Kidney capillary endothelial cell (primary cell): ENCODE measurements at places on chromosomes 1 and 21.

- DNase-seq = peak; percentile 97
Measured at GRCh38 chr1:154972517-154973343, 1.8 kb upstream of the CKS1B start.

DNA sequence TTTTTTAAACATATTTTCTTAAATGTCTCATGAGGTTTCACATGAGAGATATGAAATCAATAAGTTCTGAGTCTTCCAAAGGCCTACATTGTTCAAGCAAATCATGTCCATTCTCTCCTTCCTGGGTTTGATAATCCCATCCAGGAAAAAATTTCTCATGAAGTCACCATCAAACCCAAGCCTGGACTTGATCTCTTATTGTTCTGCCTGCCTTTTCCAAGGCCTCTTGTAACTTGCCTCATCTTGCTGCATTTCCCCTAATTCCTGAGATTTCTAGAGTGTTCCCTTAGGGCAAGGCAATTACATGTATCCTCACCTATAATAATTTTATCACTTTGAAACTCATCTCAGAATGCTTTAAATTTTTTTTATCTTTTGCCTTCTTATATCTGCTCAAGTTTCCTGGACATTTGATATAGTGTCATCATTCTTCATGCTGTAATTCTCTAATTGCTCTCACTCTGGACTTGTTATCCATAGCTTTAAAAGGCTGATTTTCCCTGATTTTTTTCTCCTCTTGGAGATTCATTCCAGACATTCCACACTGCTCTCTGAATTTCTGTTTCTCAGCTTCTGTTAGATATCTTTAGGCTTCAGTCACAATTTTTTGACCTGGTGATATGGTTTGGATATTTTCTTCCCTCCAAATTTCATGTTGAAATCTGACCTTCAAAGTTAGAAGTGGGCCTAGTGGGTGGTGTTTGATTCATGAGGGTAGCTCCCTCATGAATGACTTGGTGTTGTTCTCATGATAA lies 126.4 kb downstream of the LRRC7 start:
- DNase-seq = no peak

- DNase-seq = no peak
Measured at GRCh38 chr1:246828818-246829217, 102.9 kb downstream of the AHCTF1 start.

DNA sequence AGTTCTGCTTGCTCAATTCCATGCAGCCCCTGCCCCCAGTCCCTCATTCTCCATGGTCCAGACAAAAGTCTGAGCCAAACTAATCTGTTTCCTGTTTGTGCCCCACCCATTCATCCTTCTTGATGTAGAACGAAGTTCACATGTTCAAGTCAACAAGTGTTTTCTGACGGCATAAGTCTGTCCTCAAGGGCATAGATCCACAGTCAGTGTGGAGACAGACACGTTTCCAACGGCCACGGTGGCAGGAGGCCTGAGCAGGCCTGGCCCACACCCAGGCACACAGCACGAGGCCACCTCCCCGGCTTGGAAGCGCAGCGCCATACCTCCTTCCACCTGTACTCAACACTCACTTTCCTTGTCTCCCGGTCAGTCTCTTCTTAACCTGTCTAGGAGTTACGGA lies 16.1 kb downstream of the ADORA1 start:
- DNase-seq = no peak

- DNase-seq = peak; percentile 74
Measured at GRCh38 chr21:41170859-41171609, 3.1 kb downstream of the BACE2 start.

DNA sequence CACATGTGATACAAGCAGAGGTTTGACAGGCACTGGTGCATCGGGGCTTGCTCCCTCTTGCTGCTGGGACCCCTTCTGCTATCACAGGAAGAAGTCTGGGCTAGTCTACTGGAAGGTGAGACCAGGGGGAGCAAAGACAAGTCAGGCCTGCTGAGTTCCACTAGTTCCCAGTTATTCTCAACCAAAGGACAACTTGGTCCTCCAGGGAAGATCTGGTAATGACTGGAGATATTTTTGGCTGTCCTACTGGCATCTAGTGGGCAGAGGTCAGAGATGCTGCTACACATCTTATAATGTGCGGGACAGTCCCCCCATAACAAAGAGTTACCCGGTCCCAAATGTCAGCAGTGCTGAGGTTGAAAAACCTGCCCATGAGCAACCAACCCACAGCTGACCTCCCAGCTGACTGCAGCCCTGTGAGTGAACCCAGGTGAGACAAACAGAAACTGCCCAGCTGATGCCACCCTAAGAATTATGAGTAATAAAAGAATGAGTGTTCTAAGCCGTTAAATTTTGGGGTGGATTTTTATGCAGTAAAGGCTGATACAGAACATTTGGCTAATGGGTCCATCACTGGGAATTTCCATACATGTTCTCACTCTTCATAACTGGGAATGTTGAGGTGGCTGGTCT lies 71.6 kb downstream of the NENF start:
- DNase-seq = no peak

DNA sequence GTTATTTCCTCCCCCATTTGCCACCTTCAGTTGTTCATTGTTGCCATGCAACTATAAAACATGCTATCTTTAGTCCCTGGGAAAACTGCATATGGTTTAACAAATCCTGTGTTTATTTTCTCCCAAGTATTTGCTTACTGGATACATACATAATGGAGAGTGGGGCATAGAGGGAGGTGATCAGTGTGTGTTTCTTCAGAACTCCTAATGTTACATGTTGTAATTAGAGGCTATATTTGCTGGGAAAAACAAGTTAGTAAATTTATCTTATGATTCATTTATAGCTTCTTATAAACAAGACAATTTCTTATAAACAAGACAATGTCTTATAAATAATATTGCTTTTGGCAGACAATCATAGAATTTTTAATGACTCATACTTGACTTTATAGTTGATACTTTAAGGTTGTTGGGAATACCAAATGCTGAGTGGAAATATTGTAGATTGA lies 7.3 kb upstream of the GIPC2 start:
- no peak for DNase-seq

DNA sequence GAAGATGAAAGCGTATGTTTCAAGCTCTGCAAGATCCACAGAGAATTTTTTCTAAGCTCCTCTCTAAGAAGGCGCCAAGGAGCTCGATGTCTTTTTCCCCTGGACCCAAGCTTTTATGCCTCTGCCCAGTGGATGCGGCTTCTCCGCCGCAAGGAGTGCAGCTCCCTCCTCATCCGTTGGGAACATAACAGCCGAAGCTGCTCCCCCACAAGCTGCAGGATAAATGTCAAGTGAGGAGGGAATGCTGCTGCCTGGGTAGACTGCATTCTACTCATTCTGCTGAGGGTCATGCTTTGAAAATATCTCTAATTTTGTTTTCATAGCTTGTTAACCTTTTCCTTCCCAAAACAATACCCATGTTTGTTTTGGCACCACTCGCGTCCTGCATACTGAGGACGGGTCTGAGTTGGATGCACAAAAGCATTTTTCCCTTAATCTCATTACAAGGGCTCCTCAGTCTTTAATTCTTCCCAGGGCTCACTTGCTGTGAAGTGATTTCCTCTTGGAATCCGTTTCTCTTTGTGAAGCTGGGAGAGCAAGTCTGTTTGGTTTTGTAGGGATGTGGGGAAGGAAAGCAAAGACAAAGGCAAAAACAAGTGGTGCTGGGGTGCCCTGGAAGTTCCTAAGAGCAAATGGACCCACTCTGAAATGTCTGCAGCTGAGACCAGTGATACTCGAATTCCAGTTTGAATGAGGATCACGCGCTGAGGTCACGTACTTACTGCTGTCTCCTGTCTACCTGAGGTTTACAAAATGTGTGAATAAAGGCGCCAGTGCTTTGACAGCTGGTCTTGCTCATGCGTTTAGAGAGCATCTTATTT lies 134.0 kb upstream of the IRF2BP2 start:
- no peak for DNase-seq

- no peak for DNase-seq
Measured at GRCh38 chr1:89669441-89669840, 36.5 kb downstream of the LRRC8C start.

DNA sequence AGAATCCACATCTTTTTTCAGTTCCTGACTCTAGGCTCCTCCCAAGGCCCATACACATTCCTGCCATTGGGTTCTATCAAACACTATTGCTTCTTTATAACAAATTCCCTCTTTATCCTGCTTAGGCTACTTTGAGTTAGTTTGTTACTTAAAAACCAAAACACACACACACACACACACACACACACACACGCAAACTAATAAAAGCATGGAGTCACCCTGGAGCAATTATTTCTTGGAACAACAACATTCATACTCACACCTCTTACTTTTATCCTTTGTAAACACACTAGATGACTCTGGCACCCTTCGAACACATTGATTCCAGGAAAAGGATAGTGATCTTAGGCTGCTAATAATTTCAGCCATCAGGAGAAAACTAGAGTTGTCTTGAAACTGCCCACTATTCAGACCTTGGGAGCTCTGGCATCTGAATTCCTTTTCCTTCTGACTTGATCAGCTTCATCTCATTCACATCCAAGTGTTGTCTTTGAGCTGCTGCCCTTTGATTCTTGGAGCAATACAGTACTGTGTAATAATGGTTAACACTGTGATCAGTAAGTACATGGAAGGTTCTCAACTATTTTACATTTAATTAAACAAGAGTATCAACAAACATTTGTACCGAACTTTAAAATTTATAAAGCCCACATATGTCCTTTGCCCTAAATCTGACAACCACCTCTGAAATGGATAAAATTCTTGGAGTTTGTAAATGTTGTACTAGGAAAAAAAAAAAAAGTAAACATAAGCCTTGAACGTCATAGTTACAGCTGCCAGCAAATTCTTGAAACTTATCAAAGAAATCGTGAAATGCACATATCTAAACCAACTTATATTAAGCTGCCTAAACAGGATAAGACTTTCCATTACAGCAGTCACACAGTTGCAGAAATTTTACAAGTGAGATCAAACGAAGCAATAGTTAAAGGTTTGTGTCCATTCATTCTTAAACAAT lies 2.8 kb upstream of the SEC22B start:
- no peak for DNase-seq

DNA sequence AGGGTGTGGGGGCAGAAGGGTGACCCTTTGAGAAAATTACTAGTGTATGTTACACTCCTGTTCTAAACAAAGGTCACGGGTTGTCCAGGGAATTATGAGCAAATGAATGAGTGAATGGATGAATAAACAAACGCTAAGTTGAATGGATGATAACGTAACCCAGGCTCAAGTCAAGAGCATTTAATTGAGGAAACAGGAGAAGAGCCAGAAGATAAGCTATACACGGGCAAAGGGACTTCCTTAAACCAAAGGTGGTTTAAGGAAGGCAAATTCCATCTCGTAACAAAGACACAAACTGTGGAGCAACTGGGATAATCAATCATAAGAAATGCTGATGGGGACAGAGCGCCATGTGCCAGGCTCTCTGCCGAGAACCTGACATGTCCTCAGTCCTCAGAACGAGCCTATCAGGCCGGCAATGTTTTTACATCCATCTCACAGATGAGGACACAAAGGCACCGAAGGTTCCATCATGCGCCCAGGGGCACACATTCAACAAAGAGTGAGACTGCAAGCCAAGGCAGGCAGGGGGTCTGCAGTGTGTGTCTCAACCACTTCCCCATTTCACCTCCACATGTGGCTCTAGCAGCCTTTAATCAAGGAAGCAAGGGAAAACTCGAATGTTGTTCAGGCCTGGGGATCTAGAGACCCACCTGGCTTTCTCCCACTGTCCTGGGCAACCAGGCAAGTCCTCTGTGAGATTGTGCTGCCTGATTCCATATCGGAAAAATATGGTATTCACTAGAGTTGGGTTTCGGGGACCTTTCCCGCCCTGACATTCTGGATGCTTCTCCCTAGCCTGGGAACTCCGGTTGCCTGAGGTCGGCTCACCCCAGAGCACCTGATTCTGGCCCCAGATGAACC lies 126.8 kb upstream of the EDN2 start:
- no peak for DNase-seq

GRCh38 chr1:64179588-64179987 lies 23.8 kb upstream of the UBE2U start:
- no peak for DNase-seq

GRCh38 chr1:202076050-202076511 lies 46.6 kb upstream of the GPR37L1 start:
- no peak for DNase-seq

DNA sequence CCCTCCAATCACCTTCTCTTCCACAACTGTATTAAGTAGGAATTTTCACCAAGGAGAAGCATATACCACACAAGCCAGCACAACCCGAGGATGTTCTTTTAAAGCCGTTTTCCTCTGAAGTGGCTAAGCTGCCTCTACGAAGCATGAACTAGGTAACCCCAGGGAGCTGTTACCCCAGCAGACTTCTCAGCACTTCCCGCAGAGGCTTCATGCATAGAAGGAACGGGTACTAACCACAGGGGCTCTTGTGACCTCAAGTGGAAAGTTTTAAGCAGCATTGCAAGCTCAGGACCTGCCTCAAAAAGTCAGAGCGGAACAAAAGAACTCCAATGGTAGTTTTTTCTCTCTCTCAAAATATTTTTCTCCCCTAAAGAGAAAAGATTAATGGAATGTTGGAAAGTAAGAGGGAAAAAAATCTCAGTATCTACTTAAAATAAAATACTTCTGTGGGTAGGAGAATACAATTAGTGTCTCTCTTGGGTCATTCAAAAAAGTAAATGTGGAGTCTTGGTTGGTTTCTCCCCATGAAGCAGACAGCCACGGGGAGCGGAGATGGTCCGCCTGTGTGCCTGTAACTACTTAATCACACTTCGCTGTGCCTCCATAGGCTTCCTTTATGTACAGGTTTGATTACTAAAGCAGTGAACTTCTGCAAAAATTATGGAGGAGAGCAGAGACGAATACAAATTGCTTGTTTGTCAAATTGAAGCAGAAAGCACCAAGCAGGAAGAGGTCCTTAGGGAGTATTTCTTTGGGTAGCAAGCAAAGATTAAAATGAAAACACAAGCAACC lies 40.9 kb downstream of the STX6 start:
- DNase-seq = no peak

DNA sequence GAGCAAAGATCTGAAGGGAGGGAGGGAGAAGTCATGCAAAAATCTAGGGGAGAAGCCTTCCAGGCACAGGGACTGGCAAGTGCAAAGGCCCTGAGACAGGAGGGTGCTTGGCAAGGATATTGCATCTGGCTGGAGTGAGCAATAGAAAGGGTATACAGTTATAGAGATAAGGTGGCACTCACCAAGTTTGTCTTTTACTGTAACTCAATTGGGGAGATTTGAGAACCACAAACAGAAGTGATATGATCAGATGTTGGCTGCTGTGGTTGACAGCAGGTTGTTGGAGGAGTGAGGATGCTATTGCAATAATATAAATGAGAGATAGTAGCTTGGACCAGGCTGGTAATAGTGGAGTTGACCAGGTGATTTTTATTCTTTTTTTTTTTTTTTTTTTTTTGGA lies 25.6 kb downstream of the MCOLN3 start:
- DNase-seq = no peak

GRCh38 chr1:90114521-90115141 lies 119.7 kb downstream of the ZNF326 start:
- DNase-seq = peak; percentile 52

GRCh38 chr21:46610018-46610701 lies 5.3 kb upstream of the S100B start:
- DNase-seq = no peak

DNA sequence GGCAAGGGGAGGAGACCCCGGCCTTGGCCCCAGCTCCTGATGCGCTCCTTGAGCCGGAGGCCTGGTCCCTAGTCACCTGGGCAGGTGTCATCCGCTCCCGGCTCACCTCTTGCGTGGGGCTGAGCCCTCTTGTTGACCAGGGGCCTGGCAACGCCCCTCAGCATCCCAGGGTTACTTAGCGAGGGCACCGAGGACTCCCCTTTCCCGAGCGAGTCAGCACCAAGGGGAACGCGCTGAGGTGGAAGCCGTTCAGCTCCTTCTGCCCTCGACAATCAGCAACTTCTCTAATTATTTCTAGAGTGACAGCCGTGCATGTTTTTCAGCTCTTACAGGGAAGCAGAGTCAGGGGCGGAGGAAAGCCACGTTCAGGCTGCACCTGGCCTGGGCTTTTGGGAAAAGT lies 522 bp downstream of the SLC45A1 start:
- DNase-seq = no peak
